ENCODE measurements at places on chromosomes 2 and 18.
A peak's percentile ranks its signal among the peaks of the same experiment; 100 is the strongest.

- DNase-seq: no peak
These were observed 36.5 kb downstream of the KANSL3 start for GRCh38 chr2:96601382-96602292.

- DNase-seq: no peak
These were observed 1292.2 kb upstream of the ZEB2 start for GRCh38 chr2:145812165-145812554.

GRCh38 chr2:55163941-55164390 lies 68.1 kb downstream of the CLHC1 start:
- DNase-seq: no peak

- no peak for DNase-seq
These were observed 29.9 kb downstream of the C18orf54 start for GRCh38 chr18:54387631-54388030.

GRCh38 chr18:62876828-62877227 lies 161.5 kb downstream of the PHLPP1 start:
- DNase-seq: no peak

DNA sequence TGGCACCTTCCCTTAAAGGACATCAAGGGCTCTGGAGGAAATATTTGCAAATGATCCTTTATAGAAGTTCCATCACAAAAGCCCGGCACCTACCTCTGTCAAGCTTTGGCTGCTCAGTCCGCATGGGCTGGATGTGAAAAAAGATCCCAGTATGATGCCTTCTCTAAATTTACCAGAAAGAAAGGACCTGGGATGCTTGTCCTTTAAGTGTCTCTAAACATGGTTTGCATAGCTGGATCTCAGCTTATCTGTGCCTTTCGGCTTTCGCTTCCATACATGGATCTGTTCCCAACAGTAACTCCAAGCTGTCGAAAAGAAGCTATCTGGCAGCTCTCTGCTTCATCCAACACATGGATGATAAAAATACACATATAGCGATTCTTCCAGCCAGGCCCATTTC lies 60.4 kb upstream of the SLC8A1 start:
- no peak for DNase-seq

- DNase-seq: no peak
These were observed 151.0 kb upstream of the PID1 start for GRCh38 chr2:229422063-229422462.

GRCh38 chr2:94861308-94862152 lies 9.7 kb upstream of the TEKT4 start:
- no peak for DNase-seq

DNA sequence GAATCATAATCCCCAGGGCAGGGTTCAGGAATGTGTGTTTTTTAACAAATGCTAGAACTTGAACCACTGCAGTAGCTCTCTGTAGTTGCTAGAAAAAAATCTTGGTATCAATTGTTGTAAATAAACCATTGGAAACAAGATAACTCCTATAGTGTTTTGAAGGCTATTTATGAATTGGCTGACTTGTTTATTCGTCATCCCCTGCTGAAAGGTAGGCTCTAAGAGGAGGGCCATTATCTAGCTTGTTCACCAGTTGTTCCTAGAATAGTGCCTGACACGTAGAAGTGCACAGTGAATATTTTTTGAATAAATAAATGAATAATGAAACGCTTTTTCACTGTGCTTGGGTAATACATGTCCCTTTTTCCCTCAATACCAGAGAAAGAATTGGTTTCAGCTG lies 211.4 kb downstream of the BABAM2 start:
- no peak for DNase-seq

GRCh38 chr2:109352898-109353689 lies 224.1 kb downstream of the SH3RF3 start:
- no peak for DNase-seq

- DNase-seq: no peak
These were observed 170.7 kb downstream of the DIS3L2 start for GRCh38 chr2:232132181-232132580.

DNA sequence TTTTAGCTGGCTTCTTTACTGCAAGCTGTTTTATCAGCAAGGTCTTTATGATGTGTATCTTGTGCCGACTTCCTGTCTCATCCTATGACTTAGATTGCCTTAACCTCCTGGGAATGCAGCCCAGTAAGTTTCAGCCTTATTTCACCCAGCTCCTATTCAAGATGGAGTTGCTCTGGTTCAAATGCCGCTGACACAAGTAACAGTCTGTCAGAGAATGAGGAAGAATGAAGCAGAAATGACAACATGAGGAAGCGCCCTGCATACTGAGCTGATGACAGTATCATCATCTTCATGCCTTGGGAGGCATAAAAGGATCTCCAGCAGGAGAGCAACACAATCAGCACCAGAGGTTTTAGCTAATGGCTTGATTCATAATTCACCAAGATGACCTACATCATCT lies 309.4 kb downstream of the NBAS start:
- DNase-seq: no peak

DNA sequence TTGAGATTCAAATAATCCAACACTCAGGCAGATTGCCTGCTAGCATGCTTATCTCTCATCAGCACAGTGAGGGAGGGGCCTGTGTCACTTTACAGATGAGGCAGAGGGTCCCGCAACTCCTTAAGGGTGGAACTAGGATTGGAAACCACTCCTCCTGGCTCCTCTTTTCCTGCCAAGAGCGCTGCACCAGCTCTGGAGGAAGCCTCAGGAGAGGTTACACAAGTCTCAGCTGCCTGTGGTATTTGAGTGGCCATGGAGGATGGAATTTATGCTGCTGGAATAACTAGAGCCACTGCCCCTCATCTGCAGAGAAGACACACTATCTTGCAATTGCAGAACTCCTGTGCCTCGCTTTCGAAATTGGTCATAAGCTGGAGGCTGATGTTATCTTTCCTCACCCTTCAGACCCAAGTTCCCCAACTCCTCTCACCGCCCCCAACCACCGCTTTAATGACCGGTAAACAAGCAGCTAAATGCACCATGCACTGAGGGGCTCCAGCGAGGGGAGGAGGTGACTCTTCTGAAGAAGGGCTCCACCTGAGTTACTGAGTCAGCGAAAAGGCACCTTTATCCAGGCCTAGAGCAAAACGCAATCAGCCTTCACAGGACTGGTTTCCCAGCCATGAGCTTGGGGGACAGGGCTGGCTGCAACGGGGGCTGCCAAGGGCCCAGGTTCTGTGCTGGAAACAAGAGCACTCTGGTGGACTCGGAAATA lies 245.8 kb downstream of the SOX11 start:
- no peak for DNase-seq

DNA sequence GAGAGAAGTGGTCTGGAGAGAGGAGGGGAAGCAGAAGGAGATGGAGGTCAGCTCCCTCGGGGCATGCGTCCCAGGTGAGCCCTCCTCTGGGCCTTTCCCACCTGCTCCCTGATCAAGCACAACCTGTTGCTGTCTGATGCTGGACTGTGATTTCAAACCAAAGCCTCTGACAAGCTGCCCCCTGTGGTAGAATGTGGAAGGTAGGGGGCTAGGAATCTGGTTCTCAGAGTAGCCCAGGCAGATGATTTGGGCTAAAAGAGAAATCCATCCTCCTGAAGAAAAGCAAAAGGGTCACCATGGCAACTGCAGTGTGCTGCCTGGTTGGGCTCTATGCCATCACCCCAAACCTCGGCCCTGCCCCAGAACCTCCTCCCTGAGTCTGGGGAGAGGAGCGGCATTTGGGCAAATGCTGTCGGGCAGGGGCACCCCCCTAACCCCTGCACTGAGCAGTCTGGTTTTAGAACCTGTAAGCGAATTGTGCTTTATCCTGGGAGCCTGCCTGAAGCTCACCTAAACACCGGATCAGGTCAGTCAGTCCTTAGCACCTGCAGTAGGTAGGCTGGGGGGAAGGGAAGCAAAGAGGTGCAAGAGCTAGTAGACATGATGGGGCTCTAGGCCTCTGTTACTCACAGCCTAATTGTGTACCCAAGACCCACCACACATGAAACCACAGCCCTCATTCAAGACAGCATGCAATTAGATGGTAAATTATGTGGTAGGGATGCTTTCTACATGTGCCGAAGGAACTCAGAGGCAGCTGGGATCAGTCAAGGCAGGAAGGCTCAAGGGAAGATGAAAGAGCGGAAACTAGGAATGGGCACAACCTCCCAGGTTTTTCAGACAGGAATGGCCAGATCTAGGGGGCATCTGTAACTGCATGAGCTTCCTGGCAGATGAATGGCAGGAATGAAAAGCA lies 83.5 kb downstream of the DNMT3A start:
- DNase-seq: no peak

DNA sequence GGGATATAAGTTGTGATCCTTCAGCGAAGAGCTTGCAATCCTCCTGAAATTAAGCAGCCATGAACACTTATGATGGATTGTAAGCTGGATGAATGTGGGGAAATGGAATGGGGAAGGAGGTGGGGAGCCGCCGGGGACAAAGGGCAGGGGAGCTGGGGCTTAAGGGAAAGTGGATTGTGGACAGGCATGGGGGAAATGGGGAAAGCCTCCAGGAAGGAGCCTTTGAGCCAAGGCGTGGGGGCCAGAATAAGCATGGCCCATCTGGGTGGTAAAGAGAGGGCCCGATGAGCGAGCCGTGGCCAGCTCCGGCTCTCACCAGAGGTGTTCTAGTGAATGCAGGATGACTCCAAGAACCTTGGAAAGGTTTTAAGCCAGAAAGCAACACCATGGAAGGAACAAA lies 124.0 kb downstream of the SMAD7 start:
- DNase-seq: no peak

GRCh38 chr18:13811993-13812392 lies 12.0 kb upstream of the MC5R start:
- no peak for DNase-seq

GRCh38 chr2:201807452-201807999 lies 1.2 kb downstream of the CDK15 start:
- no peak for DNase-seq

GRCh38 chr2:238231251-238231793 lies 8.5 kb downstream of the HES6 start:
- DNase-seq: peak; percentile 77

DNA sequence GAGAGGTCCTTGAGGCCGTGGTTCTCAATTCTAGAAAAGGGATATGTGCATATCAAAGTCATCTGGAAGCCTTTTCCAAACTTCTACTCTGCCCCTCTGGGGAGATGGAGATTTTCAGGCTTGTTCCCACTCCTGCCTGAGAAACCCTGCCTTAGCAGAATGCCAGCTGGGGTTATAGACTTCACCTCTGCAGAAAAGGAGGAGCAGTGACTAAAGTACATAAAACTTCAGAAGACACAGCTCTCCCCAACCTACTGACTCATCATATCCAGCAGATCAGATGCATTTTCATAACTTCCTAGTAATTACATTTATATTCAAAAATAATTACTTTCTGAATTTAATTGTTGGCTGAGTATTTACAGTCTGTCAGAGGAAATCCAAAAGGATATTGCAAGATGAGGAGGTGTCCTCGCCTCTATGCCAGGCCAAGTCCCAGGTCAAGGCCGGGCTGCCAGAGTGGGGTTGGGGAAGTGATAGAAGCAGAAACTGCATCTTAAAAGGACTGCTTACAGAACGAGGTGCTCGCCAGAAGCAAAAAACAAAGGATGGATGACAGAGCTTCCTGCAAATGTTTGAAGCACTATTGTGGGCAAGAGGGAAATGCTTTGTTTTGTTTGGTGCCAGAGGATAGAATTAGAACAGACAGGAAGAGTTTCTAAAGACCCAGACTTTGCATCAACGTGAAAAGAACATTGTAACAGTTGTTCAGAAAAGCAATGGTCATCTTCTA lies 75.6 kb upstream of the APCDD1 start:
- DNase-seq: no peak

GRCh38 chr2:161650116-161651015 lies 26.1 kb downstream of the SLC4A10 start:
- no peak for DNase-seq

- peak; percentile 31 for DNase-seq
These were observed 51.5 kb downstream of the PLEKHB2 start for GRCh38 chr2:131156452-131157149.

- no peak for DNase-seq
These were observed 201.7 kb downstream of the PTH2R start for GRCh38 chr2:208608122-208608835.

DNA sequence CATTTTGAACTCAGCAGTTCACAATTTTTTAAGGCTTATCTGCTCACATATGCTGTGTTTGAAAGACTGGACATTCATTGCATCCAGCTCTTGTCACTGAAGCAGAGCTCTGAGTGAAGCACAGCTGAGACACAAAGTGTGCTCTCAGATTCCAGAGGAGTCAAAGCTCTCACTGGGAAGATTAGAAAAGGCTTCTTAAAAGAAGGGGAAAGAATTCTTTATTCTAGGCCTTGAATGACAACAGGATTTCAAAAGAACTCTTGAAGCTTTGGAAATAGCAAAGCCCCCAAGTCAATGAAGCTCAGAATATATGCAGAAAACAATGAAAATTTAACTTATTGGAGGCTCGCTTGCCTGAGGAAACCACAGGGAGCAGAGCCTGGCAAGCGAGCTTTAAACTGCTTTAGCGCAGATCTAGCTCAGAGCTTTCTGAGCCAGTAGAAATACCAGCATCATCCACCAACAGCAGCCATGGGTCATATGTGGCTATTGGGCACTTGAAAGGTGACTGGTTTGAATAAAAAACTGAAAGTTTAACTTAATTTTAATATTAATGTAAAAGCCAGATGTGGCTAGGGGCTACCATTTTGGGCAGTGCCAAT lies 369.7 kb downstream of the OSR1 start:
- no peak for DNase-seq

DNA sequence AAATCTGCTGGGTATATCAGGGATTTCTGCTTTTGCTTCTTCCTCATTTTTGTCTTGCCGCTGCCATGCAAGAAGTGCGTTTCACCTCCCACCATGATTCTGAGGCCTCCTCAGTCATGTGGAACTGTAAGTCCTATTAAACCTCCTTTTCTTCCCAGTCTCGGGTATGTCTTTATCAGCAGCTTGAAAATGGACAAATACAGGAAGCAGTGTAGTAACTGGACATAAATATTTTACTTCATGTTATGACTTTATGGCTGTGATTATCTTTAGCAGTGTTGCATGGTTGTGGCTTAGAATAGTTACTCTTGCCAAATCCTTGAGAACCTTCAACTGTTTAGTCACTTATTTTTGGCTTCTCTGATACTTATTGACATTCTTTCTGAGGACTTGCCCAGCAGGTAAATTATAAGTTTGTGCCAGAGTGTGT lies 66.2 kb upstream of the DLX2 start:
- no peak for DNase-seq

- DNase-seq: no peak
These were observed 185.1 kb upstream of the SMAD7 start for GRCh38 chr18:49135877-49136276.

GRCh38 chr18:59961070-59961469 lies 61.3 kb downstream of the PMAIP1 start:
- DNase-seq: no peak

DNA sequence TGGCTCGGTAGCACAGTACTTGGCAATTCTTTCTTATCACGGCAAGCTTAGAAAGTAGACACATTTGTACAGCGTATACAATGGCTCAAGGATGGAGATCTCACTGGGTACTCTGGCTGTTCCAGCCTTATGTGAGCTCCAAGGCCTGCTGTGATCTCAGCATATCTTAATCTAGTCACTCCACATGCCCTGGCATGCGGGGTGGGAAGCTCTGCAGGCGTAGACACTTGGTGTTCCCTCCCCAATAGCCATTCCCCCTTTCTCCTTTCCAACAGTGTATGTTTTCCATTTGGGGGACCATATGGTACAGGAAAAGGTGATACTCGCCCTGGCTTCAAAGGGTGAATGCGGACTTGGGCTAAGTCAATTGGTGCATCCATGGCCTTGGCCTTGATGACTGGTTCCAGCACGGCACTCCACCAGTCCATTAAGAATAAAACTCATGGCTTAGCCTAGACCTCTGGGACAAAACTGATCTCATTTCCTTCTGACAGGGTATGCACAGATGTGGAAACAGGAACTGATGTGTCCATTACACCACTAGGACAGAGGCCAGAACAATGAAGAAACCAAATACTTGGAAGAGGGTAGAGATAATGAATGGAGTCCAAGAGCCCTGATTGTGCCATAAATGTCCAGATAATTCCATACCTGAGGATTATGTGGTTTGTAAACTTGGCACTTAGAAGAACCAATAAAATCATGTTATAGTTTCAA lies 28.4 kb downstream of the TGIF1 start:
- no peak for DNase-seq

Data from stimulated activated CD4-positive, alpha-beta T cell treated with anti-CD3 and anti-CD28 coated beads, Interleukin-4, amount 100 ng/mL, for 4 hours (primary cell).